ENCODE measurements at places on chromosomes 4 and X. TPM values are rescaled to one million over a fixed set of nuclear protein-coding genes. Genes with fewer than 3 reads are reported as not detected.

The SLIT2 gene
- not detected for total RNA-seq

The RTL3 gene
- total RNA-seq = not detected

The SERTM2 gene
- total RNA-seq = not detected

The CENPU gene
- total RNA-seq = 69.3 TPM

The AFM gene
- total RNA-seq = not detected

The NALF2 gene
- 0.09 TPM for total RNA-seq

The RHOXF1 gene
- total RNA-seq = not detected

The ZMAT1 gene
- total RNA-seq = 3.8 TPM

The HNRNPD gene
- 424 TPM for total RNA-seq

The TLR6 gene
- 1.3 TPM for total RNA-seq

The RASGEF1B gene
- 1.1 TPM for total RNA-seq

The USP51 gene
- 2.0 TPM for total RNA-seq

The FRAS1 gene
- not detected for total RNA-seq

The ARHGAP36 gene
- not detected for total RNA-seq

The ESX1 gene
- total RNA-seq = 0.14 TPM

The CXCL10 gene
- total RNA-seq = 0.77 TPM

The MAGEA9B gene
- not detected for total RNA-seq

The TLR1 gene
- total RNA-seq = 5.1 TPM

The MAGIX gene
- total RNA-seq = 1.8 TPM

The GPRASP2 gene
- total RNA-seq = 0.25 TPM

The SMS gene
- 66.8 TPM for total RNA-seq

The HTN1 gene
- not detected for total RNA-seq

The CCNB3 gene
- 1.5 TPM for total RNA-seq

The CXXC4 gene
- not detected for total RNA-seq
